ENCODE measurements at places on chromosomes 6 and 20.
A peak's percentile ranks its signal among the peaks of the same experiment; 100 is the strongest.

GRCh38 chr6:169997930-169998218 lies 246.5 kb downstream of the ERMARD start:
- peak; percentile 43 for DNase-seq

GRCh38 chr6:148365041-148365440 lies 22.4 kb downstream of the SASH1 start:
- no peak for DNase-seq

DNA sequence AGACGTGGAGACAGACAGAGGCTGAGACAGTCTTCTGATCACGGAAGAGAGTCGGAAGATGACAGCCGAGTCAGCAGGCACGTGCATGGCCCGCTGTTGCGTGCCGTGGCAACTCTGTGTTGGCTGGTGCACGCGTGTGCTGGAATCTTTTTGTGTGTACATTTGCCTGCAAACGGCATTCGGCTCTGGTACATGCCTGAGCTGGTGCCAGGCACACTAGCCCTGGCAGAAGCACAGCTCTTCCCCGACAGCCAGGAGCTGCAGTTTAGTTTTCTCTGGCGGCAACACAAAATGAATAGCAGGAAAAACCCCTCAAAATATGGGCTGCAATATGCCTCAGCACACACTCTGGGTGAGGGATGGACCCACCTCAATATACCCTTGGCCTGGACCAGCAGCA lies 769 bp upstream of the PDYN start:
- no peak for DNase-seq

DNA sequence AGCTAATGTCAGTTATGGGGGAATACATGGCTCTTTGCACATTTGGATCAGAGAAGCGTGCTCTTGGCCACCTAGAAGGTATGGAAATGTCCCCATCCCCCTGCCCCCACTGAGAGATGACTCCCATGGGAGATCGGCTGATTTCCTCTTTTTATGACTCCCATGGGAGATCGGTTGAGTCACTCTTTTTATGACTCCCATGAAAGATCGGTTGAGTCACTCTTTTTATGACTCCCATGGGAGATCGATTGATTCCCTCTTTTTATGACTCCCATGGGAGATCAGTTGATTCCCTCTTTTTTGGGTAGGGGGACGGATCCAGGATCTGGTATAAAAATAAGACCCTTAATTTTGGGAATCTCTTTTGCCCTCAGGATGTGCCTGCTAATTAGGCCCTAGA lies 10.3 kb upstream of the TAAR9 start:
- no peak for DNase-seq

DNA sequence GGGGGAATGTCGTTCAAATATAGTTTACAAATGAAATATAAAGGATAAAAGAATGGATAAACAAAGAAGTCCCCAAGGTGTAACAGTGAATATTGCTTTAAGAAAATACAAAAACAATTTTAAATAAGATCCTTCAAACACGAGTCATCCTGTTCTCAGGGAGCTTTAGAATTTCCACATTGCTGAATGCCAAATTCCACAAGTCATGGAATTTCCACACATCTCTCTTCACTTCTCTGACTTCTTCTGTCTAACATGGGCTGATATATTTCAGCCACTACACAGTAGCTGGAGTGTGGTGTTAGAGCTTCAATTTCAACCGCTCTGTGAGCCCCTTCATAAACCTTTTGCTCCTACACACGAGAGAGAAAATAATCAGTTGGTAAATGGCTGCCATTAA lies 28.0 kb downstream of the IL22RA2 start:
- DNase-seq = no peak

DNA sequence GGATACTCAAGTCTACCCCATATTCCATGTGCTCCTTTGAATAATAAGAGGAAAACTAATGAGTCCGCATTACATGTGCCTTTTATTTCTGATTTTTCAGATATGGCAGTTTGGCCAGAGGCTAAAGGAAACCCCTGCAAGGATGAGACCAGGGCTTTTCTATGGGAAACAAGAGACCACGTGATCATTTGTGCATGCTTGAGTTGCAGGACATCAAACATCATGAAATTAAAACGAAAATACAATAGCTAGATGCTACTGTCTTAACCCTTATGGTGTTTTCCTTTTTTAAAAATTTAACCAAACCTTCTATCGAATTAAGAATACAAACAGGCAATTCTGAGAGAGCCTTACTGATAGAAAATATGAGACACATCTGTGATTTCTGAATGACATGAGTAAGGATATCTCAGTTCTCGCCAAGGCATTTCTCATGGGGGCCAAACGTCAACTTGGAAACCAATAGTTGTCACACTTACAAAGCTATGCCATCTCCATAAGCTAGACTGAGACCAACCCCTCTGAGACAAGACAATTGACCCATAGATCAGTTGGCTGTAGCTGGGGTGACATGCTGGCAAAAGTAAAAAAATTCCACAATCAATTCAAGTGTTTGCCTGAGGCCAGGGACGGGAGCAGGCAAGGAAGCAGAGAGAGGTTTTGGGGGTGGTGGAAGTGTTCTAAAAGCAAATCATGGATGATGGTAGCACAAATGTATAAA lies 52.8 kb downstream of the RIPOR2 start:
- no peak for DNase-seq

- DNase-seq = no peak
These were observed 300.1 kb downstream of the GMDS start for GRCh38 chr6:1945235-1945832.

DNA sequence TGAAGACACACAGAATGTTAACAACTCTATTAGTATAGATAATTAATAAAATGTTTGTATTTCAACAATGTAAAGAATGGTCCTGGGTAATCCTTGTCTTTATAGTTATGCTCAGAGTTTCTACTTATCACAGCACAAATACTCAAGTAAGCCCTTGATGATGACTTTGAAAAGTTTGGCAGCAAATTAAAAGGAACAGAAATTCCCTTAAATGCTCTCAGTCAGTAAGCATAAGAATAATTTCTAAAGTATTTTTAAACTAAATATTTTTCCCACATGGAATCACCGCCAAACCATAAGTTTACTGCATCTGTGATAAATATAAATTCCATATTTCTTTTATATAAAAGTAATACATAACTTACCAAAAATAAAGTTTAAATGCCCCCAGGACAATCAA lies 96.1 kb downstream of the COL12A1 start:
- DNase-seq = no peak

DNA sequence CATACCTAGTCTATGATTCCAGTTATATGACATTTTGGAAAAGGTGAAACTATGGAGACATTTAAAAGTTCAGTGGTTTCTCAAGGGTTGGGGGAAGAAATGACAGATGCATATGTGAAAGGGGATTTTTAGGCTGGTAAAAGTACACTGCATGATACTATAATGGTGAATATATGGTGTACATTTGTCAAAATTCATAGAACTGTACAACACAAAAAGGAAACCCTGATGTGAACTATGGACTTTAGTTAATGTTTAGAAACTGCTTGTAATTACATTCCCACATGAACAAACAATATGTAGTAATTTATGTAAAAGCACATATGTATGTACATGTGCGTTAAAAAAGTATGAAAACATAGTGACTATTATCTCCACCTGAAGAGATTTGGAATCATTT lies 907.3 kb upstream of the CITED2 start:
- no peak for DNase-seq

- DNase-seq = no peak
These were observed 25.0 kb downstream of the TNXB start for GRCh38 chr6:32083812-32084768.

DNA sequence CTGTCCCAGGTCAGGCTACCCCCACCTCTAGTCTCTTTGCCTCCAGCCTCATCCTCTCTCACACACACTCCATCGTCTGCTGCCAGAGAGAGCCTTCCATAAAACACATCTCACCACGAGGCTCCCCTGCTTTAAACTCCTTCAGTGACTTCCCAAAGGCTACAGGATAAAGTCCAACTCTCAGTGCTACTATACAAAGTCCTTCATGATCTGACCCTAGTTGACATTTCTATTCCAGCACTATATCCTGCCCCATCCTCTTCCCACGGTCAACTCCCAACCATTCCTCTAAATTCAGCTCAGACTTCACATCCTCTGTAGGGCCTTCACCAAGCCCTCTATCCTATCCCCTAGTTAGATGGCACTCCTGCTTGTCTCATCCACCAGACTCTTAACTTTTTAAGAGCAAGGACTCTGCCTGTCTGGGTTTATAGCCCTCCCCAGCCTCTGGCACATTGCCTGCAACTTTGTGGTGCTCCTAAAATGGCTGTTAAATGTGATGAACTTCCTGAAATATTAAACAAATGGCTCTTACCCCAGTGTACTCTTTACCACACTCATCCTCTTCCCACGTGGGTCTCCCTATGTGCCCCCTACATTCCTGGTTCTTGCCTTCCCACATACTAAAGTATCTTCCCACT lies 36.1 kb downstream of the KIF16B start:
- DNase-seq = peak; percentile 63

- no peak for DNase-seq
These were observed 11.4 kb upstream of the SOX12 start for GRCh38 chr20:313948-314347.

- no peak for DNase-seq
These were observed 96.1 kb upstream of the MAN1A1 start for GRCh38 chr6:119445666-119446065.

GRCh38 chr20:17044891-17045290 lies 181.9 kb upstream of the PCSK2 start:
- no peak for DNase-seq

DNA sequence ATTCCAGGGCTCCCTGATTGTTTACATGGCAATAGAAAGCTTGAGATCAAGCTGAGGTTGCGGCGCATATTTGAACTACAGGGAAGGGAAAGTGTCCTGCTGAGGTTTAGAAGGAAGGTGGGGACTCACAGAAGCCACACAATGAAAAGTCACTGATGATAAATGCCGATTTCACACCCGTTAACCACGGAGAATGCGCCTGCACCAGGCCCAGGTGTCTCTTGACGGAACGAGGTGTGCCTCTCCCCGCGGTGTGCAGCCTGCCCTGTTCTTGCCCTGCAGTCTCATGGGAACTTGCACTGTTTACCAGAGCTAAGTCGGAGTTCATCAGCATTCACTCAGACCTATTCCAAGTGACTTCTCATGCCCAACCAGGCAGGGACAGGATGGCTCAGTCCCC lies 90.3 kb downstream of the LY86 start:
- DNase-seq = no peak

- no peak for DNase-seq
These were observed 21.7 kb downstream of the ABHD12 start for GRCh38 chr20:25368976-25369375.

DNA sequence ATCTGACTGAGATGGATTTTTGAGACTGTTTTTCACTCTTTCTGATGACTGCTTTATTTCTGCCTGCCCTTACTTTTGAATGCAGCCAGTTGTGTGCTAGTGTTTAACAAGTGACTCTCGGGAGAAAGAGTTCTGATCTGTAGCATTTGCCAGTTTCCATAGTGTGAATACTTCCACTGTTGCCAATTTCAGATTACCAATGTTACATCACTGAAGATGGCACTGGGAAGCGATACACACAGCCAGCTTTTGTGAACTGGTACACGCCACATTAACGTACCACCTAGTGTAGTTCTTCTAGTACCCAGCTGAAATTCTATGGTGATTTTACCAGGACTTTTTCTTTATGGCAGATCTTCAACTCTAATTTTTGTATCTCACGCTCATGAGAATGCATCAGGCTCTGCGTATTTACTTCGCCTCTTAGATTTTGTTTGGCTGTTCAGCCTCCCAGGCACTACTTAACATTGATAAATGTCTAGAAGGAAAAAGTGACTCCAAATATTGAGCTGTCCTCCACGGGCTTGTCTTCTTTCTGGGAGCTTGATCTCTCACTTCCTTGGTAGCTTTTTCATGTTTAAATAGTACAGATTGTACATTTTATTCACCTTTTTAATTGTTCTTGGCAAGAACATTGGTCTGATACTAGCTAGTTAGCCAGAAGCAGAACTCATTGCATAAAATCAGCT lies 521.6 kb upstream of the SOX4 start:
- DNase-seq = no peak

DNA sequence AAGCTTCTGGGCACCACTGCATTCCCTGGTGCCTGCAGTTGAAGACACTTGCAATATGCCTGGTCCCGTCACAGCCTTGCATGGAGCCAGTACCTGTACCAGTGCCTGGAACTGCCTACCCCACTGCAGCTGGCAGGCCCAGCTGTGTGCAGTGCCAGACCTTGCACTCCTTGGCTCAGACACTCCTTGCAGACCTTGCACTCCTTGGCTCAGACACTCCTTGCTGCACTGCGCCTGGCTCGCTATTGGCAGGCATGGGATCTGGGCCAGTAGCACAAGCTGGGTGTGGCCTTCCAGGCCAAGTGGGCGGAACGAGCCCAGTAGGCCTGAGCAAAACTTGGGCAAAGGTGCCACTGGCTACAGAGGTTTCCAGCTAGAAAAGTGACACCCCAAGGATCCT lies 1189.1 kb downstream of the GRIK2 start:
- DNase-seq = no peak

DNA sequence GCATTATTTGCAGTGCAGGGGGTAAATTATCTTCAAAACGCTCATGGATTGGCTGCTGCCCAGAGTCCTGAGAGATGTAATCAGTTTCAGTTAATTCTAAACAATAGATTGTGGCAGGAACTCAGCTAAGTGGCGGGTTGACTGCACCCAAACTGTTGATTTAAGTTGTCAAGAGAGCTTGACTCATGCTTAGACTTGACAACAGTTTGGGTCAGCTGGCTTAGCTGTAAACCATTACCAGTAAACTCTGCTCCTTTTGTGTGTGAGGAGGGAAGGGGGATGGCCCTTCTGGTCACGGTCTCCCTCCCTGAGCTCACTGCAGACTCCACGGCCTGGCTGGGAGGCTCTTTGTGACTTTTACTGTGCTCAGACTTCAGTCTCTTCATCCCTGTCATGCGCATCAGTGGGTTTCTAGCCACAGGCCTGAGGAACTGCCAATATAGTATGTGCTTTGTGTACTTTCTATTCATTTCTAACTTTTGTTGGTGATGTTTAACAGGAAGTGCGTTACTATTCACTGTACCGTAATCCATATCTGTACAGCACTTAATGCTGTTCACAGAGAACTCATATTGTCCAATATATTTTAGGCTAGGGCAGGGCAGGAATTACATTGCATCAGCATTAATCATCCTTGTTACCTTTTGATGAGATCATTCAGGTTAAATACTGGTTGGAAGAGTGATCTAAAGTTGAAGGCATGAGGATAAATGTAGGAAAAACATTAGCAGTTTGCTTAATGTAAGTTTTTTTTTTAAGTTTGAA lies 488.3 kb downstream of the CDKAL1 start:
- no peak for DNase-seq

All from Kasumi-1 (cell line).